HCT116 (cell line): ENCODE measurements at places on chromosomes 11 and 22. TPM values are rescaled to one million over a fixed set of nuclear protein-coding genes. Genes with fewer than 3 reads are reported as not detected.

GRCh38 chr11:62108971-62109404, 14.8 kb upstream of the INCENP start:
- no peak for DNase-seq

Gene MMP8
- total RNA-seq = not detected

DNA sequence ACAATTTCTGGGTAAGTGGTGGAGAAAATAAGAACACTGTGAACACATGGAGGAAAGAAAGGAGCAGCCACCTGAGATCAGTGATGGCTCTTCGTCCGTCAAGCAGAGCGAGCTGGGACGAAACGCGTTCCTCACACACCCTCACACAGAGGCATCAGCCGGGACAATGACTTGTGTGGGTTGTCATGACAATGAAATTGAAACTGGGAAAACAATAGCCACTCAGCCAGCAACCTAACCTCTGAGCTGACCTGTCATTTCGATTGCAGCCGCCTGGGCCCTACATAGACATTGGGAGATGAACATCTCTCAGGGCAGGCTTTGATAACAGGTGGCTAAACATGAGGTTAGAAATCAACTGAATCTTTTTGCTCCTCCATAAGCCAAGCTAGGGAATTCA, 51.3 kb downstream of the TRIM29 start:
- DNase-seq = no peak

GRCh38 chr11:33317662-33318061, 60.5 kb downstream of the HIPK3 start:
- DNase-seq = no peak

- no peak for DNase-seq
Measured at GRCh38 chr11:42840176-42840829, 471.5 kb upstream of the API5 start.

GRCh38 chr11:44456544-44457300, 108.7 kb upstream of the CD82 start:
- DNase-seq = peak; percentile 37

DNA sequence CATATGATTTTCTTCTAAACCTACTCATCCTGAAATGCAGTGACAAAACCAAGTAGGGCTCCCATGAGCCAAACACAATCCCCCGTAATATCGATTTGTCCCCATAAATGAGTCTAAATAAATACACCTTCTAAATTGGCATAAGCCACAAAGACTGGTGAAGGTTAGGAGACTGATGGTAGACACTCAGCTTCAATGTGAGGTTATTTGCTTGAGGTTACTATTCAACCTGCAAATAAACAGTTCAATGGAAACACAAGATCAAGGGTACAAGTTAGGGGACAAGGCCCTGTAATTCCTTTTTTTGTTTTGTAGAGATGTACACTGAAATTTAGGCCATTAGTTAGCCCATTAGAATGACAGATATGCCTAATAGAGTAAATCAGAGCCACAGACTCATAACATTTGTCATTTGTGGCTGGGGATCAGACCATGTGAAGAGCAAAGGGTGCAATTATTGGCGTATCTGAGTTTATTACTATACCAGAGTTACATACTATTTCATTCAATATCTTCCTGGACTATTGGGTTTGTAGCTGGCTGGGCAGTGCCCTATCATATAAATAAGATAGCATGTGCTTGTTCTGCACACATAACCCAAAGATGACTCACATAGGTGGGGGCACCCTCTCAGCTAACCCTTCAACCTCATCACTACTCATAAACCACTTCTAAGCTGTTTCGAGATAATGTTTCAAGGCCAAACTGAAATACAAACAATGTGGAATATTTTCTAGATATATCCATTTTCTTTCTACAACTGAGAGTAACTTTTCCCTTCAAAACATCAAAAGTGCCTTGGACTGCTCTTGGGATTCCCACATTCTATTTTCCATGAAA, 695.3 kb downstream of the KCNA4 start:
- DNase-seq = peak; percentile 39

Gene SLC25A17
- total RNA-seq = 16.6 TPM

Gene WNT7B
- 10.5 TPM for total RNA-seq

- DNase-seq = no peak
Measured at GRCh38 chr11:1356007-1356435, 33.7 kb upstream of the BRSK2 start.

Gene SCGB2A2
- not detected for total RNA-seq

GRCh38 chr11:17382046-17382728, 6.3 kb downstream of the KCNJ11 start:
- no peak for DNase-seq

GRCh38 chr11:15747671-15748070, 608.7 kb downstream of the SOX6 start:
- DNase-seq = no peak

DNA sequence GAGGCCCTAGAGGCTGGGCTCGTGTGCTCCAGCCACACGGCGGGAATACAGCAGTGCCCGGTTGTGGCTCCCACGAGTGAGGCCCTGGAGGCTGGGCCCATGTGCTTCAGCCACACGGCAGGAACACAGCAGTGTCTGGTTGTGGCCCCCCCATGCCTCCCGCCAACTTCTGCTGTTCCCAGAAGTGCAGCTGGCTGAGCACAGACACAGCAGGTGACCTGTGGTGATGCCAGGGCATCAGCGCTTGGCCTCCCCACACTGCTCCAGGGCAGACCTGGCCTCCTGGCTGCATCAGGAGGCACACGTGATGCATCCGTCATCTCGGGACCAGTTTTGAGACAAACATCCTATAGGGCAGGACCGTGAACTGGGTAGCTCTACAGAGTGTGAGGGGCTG, 110.3 kb downstream of the KCNQ1OT1 start:
- no peak for DNase-seq

DNA sequence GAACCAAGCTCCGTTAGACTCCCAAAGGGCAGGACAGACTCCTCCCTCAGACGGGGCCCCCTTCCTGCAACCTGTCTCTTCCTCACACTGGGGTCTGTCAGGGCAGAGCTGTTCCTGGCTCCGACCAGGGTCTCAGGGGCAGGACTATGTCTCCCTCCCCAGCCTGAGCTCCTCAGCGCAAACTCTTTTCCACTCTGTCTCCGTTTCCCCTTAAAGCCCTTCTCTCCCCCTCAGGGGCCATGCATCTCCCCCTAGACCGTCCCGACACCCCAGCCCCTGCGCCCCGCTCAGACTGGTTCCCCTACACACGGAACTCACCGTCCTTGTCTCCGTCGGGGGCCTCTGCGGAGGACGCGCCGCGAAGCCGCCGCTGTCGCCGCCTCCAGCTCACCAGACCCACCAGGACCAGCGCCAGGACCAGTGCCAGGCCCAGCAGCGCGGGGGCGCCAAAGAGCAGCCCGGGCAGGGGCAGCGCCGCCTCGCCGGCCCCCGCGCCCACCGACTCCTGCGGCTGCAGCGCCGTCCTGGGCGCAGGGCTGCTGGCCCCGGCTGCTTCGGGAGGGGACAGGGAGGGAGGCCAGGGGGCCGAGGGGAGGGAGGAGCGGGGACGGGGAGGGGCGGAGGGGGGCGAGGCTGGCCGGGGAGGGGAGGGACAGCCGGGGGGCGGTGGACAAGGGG, 684 bp downstream of the TNFRSF13C start:
- no peak for DNase-seq

Gene PRRG4
- 5.4 TPM for total RNA-seq

GRCh38 chr11:30107899-30108298, 91.1 kb upstream of the KCNA4 start:
- DNase-seq = no peak

DNA sequence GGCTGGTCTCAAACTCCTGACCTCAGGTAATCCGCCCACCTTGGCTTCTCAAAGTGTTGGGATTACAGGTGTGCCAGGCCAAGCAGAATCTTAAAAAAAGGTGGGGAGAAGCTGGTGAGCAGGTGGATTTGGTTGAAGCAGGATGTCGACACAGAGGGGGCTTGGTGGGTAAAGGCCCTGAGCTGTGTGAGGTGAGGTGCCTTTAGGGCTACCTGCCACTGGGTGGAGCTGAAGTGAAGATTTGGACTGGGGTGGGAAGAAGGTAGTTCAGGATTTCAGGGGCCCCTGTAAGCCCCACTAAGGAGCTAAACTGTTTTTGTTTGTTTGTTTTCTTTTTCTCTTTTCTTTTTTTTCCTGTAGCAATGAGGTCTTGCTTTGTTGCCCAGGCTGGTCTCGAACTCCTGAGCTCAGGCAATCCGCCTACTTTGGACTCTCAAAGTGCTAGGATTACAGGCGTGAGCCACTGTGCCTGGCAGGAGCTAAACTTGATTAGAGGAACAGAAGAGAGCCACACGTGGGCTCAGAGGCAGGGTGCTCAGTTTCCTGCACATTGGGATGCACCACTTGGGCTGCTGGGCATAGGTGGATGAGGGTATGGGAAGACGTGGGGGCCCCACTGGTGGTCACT, 6.0 kb downstream of the P2RX6 start:
- DNase-seq = no peak

DNA sequence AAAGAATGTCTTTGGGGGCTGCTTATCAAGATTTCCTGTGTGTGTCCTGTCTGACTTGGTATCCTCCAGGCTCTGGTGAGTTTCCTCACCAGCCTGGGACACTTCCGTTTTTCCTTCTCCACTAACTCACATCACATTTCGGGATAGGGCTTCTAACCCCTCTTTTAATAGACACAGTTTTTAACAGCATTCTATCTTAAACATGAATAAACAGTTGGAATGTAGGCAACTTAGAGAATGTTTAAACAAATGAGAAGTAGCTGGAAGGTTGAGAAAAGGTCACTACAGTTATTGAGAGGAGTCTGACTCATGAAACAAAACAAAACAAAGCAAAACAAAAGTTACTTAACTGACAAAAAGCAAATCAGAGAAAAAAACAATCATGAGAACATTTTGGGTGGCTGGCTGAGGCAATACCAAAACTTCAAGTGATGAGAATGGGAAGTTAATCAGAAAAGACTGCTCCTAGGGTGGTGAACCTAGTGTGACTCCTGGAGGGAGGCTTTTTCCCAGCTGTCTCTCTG, 64.7 kb upstream of the CTSC start:
- no peak for DNase-seq

Gene LRRC56
- total RNA-seq = 9.1 TPM

DNA sequence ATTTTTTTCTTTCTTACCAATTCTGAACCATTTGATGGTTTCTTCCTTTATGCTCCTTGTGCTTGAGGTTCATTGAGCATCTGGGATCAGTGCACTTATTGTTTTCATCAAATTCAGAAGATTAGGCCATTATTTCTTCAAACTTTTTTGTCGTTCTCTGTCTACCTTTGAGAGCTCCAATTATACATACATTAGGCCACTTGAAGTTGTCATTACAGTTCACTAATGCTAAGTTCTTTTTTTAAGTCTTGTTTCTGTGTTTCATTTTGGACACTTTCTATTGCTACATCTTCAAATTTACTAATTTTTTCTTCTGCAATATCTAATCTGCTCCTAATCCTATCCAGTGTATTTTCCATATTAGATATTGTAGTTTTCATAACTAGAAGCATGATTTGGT, 40.8 kb downstream of the CDPF1 start:
- no peak for DNase-seq

GRCh38 chr22:39524753-39525657, 4.6 kb downstream of the ATF4 start:
- no peak for DNase-seq

Gene LMNTD2
- total RNA-seq = 9.5 TPM

Gene FAT3
- total RNA-seq = 0.02 TPM

- no peak for DNase-seq
Measured at GRCh38 chr11:78607696-78608095, 33.0 kb upstream of the NARS2 start.

DNA sequence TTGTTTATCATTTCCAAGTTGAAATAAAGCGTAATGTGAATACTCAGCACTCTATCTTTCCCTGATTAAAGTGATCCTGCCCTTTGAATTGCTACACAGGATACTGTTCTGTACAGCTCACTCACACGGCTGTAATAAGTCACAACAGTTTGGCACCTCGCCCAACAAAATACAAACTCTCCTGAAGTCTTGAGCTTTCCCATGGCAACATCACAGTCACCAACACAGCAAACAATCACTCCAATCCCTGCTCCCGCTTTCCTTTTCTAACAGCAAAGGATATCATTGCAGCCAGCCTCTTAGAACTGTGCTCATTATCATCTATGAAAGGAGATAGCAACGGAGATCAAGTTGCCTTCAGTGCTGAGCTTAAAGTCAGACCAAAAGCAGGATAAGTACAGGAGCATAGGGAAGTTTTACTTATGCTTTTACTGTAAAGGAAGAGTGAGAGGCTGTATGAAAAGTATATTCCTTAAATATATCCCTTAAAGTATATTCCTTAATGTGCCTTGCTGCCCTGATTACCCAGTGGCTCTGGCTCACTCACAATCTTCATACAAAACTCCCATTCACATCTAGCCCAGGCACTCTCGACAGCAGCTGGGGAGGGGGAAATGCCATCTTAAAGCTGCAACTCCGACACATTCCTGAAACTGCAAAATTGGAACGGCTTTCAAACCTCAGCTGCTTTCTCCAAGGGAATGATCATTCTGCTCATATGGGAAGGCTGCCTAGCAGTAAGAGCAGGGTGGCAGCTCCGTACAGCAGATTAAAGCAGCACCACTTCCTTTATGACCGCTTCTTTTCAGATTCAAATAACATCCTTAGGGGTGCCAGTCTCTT, 35.8 kb downstream of the MAML2 start:
- peak; percentile 95 for DNase-seq

Gene HPX
- 4.6 TPM for total RNA-seq

- DNase-seq = no peak
Measured at GRCh38 chr11:25562417-25562816, 769.5 kb upstream of the ANO3 start.

DNA sequence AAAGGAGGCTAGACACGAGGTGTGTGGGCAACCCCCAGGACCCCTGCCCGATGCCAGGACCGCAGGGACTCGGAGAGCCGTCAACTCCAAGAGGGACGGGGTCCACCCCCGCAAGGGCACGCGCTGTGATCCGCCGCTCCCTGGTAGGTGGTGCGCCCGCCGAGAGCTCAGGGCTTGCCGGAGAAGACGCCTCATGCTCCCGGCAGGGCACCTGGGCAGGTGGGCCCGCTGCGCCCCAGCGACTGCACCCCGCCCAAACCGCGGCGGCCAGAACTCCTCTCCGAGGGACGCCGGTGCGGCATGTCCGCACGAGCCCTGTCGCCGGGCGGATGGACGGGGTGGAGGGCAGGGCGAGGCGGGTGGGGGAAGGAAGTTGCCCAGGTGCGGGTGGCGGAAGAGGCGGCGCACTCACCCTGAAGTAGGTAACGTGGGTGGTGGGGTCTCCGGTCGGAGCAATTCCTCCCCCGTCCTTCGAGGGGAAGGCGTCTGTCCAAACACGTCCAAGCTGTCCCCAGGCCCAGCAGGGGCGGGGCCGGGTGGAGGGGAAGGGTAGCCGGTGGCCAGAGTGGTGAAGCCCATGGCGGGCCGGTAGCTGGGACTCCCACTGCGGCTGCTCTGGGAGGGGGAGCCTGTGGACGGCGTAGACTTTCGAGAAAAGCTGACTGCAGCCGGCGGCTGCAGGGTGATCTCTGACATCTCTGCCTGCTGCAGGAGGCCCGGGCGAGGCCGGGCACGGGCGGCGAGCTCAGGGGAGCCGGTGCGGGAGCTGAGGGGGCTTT, 37.2 kb downstream of the IGSF9B start:
- no peak for DNase-seq

DNA sequence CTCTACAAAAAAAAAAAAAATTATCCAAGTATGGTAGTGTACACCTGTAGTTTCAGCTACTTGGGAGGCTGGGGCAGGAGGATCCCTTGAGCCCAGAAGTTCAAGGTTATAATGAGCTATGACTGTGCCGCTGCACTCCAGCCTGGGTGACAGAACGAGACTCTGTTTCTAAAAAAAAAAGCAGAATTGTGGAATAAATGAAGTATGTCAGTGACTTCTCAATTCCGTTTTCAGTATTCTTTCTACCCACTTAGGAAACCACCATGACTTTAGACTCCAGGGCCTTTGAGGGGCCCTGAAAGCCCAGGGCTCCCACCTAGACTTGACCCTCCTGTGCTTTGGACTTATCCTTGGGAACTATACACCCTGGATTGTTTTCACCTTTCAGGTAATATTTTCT, 6.5 kb upstream of the NUP160 start:
- DNase-seq = no peak

- DNase-seq = no peak
Measured at GRCh38 chr11:36155770-36156160, 133.5 kb downstream of the COMMD9 start.
